Mesothelial cell of epicardium (in vitro differentiated cells): ENCODE measurements at places on chromosomes 3 and 15.
A peak's percentile ranks its signal among the peaks of the same experiment; 100 is the strongest.

GRCh38 chr3:139546772-139547171 is 7.2 kb upstream of the RBP1 start:
- DNase-seq = no peak

GRCh38 chr15:44314512-44314911 is 26.0 kb downstream of the GOLM2 start:
- no peak for DNase-seq

GRCh38 chr3:99789011-99789721 is 28.5 kb upstream of the CMSS1 start:
- DNase-seq = no peak

DNA sequence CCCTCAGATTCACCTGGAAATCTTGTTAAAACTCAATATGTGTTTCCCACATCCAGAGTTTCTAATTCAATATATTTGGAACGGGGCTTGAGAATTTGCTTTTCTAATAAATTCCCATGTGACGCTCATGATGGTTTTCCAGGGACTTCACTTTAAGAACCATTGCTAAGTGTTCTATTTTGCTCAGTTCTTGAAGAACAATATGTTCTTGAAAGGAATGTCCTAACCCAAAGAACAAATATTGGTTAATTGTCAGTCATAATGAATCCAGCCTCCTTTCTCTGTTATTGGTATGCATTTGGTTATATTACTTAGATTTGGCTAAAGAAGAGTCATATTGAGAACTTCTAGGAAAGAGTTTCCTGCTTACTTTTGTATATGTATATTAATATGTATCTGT is 4.4 kb upstream of the PLSCR2 start:
- DNase-seq = no peak

GRCh38 chr15:92266796-92267685 is 126.6 kb upstream of the ST8SIA2 start:
- DNase-seq = no peak

DNA sequence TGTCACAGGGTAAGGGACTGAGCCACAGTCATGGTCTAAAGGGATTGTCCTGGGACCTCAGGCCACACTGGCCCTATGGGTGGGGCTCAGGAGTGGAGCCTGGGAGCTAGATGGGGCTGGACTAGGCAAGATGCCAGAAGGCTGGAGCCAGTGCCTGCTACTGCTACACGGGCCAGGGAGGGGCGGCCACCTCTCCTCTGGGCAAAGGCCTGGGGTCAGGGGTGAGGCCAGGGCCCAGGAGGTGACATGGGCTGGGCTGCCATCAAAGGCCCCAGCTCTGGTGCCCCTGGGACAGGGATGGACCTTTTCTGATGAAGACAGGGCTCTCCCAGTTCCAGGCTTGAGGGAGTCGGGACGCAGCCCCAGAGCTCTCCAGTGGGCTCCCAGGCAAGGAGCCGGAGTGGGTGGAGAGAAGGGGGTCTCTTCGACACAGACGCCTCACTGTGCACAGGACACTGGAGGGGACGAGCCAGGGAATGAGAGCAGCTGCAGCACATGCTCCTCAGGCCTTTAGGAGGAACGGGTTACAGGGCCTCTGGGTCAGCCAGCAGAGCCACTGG is 62.1 kb upstream of the IQSEC1 start:
- DNase-seq = no peak

DNA sequence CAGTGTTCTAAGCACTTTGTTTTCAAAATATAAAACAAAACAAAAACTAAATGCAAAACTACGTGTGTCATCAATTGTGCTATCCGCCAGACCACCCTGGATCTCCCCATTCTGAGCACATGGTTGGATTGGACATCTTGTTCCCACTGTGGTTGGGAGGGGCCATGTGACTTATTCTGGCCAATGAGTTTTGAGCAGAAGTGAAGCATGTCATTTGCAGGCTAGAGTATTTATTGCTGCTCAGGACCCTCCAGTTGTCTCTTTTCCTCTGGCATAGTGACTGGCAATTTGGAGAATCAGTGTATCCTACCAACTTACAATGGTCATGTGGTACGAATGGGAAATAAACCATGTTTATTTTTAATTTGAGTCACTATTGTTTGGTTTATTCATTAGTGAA is 70.2 kb upstream of the ST8SIA2 start:
- DNase-seq = no peak

DNA sequence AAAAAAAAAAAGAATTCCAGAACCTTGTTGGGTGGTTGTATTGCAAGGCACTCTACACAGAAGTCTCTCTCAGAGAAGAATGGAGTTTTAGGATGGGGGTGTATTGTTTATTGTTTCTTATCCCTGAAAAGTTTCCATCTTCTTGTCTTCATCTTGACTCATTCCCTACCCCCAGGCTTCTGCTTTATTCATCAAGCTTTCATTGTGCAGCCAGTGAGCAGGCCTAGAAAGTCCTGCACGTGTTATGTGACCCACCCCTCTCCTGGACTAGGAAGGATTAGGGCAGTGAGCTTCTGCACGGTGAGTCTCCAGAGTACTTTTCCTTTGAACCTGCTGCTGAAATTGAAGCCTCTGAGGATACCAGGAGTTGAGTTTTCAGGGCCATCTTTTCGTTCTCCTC is 150.9 kb upstream of the IL12A start:
- no peak for DNase-seq

- no peak for DNase-seq
Observed at GRCh38 chr15:85913461-85913860, 118.7 kb upstream of the KLHL25 start.

GRCh38 chr3:97464035-97464434 is 300.5 kb upstream of the ARL6 start:
- no peak for DNase-seq

DNA sequence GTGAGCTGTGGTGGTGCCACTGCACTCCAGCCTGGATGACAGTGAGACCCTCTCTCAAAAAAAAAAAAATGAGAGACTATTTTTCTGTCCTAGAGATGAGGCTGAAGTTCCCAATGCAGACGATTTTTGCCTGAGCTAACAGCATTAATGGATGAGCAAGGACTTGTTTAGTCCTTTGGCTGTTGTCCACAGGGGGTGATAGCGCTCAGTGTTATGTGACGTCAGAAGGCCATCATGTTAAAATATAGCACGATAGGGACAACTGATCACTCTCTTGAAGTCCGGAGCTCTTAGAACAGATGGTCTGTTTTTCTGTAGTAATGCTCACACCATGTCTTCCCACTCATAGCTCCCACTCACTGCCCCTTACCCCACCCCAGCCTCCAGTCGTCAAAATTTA is 6.8 kb downstream of the TRNT1 start:
- no peak for DNase-seq

- no peak for DNase-seq
Observed at GRCh38 chr3:168794427-168794826, 698.7 kb upstream of the GOLIM4 start.

DNA sequence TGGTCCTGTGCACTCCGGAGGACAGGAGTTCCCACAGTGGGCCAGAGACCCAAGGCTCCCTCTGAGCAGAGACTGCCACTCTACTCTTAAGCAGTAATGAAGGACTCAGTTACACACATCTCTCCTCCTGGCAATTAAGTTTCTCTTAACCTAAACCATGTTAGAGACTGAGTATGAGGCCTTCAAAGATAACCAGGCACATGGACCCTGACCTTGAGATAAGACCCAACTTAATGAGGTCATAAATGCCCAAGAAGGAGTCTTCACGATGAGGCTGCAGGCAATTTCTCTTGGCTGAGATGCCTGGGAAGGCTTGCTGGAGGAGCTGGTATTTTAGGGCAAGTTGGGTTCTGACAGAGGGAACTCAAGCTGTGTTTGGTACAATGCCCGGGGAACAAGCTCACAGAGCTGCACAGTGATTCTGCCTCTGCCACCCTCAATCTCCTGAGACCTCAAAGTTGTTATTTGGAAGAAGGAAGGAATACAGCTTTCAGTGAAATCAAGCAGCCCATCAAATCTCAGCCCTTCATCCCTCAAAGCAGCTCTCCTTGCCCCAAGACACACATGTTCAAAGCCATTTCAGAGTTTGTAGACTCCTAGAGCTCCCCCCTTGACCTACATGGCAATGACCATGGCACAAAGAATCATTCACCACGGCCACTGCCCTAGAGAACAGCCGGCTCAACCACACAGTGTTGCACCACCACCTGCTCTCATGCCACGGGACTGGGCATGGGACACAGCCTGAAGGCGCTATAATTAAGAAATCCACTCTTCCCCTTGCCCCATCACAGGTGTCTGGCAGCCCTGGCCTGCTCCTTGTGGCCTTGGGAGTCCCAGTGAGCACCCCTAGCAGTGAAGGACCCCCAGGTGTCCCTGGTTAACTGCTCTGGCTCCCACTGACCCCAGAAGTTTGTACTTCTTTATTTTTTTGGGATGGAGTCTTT is 7.1 kb downstream of the RMDN3 start:
- no peak for DNase-seq

DNA sequence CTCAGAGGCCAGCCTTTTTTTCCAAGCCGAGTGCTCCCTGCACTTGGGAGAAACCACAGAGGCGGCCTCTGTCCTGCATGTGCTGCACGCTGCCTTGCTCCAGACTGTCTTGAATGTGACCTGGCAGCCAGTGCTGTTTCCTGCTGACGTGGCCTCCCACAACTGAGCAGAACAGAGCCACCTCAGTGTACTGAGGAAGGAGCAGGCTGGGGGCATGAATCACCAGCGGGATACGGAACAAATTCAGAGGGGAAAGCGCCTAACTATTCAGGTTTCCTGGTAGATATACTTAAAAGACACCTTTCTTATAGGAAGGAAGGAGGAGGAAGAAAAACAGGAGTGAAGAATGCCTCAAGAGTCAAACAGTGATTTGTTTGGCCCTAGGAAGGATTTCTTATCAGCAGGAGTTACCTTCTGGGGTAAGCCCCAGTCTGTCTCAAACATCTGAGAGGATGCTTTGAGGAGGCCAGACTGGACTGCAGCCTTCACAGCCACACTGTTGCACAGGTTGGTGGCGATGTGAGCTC is 114.0 kb downstream of the FNDC3B start:
- peak; percentile 34 for DNase-seq

DNA sequence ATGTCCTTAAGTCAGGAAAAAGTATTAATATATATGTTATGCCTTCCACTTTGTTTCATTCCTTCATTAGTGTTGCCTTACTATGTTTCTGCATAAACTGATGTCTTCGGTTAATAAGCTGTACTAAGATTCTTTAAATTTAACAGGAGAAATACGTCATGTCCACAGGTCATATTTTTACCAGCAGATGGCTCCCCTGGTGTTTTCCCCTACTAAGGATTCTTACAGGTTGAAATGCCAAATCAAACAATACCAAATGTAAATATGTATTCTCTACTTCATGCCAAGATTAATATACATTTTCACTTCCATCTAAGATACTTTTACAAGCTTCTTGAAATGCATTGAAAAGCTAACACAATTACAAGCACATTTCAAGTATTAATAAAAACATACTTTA is 1602.1 kb downstream of the SI start:
- DNase-seq = no peak

- no peak for DNase-seq
Observed at GRCh38 chr15:100602823-100603393, 519 bp downstream of the ASB7 start.

DNA sequence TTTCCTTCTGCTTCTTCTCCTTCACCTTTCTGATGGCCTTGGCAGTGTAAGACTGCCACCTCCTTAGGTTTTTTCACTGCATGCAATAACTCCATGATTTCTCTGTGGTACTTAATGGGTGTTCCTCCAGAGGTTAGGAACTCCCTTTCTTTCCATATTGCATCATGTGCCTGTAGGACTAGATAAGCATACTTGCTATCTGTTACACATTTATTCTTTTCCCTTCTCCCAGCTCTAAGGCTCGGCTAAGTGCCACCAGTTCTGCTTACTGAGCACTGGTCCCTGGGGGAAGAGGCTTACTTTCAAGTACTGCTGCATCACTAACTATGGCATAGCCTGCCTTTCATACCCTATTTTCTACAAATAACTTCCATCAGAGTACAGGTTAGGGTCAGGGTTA is 351.8 kb downstream of the OTOL1 start:
- DNase-seq = no peak

GRCh38 chr3:14210290-14210688 is 31.7 kb downstream of the LSM3 start:
- DNase-seq = no peak
